ENCODE measurements at places on chromosomes 6 and 20.

- DNase-seq = no peak
Measured at GRCh38 chr6:144284478-144284782, 705 bp upstream of the UTRN start.

GRCh38 chr6:11788043-11788442 lies 9.4 kb upstream of the ADTRP start:
- no peak for DNase-seq

- DNase-seq = no peak
Measured at GRCh38 chr20:52805296-52805571, 166.9 kb upstream of the TSHZ2 start.

DNA sequence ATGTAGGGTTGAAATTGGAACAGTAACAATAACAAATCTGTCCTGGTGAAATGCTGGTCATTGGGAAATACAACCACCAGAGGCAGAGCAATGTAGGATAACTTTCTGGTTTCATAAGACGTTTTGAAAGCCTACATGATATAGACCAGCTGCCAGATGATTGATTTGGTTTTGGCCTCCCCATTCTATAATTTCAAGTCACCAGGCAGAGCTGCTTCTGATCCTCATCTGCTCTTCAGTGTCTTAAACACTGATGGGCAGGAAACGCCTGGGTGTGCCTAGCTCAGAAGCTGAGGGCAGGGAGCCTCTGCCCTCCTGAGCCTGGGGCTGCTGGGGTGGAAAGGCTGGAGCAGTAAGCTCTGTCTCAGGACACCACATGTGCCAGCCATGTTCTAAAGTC lies 24.5 kb downstream of the DHX35 start:
- no peak for DNase-seq

DNA sequence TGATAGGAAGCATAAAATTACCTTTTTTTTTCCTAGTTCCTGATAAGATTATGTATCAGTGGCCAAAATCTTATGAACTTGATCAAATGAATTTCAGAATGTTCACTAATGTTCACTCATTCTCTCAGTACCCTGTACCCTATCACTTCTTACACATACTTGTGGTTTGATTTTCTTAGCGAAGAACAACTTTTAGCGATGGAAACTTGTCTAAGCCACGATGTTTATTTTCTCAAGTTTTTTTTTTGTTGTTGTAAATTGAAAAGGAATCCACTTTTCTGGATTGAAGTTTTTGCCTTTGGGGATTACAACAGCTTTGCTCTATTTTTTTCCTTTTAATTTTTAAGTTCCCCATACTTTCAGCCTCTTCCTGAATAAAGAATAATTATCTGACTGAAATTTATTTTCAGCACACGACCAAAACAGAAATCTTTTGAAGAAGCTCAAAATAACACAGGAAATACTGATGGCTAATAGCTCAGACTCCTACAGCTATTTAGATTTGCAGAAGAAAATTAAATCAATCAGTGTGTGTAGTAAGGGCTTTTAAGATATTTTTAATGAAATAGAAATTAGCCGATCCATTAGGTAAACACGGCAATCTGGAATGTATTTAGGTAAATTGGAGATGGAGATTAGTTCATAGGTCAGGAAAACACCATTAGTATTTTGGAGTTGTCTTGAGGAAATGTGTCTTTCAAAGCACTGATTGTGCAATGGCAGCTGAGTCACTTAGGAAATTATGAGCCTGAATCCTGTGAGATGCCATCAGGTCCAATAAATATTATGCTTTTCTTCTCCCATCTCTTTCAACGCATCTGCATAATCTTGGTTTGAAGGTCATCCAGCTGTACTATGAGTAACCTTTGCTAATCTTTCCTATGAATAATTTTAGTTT lies 217.5 kb downstream of the GJA1 start:
- DNase-seq = peak; percentile 88

- DNase-seq = no peak
Measured at GRCh38 chr6:2942914-2943563, 28.3 kb downstream of the SERPINB6 start.

- no peak for DNase-seq
Measured at GRCh38 chr20:16462711-16463110, 110.5 kb downstream of the KIF16B start.

DNA sequence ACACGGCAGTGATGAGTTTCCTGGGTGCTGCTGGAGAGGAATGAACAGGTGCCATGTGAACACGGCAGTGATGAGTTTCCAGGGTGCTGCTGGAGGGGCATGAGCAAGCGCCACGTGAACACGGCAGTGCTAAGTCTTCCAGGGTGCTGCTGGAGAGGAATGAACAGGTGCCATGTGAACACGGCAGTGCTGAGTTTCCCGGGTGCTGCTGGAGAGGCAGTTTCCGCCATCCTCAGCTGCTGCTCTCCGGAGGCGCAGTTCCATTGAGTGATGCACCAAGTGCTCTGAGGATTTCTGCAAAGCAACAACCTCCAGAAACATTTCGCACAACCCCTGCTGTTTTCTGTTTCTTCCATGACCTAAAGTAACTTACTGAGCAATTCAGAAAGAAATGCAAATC lies 155.4 kb downstream of the SMOC2 start:
- no peak for DNase-seq

DNA sequence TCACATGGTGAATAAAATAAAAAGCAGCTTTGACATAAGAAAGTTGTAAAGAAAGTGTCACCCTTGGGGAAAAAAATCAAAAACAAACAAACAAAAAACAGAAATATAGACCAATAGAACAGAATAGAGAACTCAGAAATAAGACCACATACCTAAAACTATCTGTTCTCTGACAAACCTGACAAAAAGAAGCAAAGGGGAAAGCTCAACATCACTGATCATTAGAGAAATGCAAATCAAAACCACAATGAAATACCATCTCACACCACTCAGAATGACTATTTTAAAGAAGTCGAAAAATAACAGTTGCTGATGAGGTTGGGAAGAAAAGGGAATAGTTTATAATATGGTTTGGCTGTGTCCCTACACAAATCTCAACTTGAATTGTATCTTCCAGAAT lies 159.1 kb downstream of the TINAG start:
- no peak for DNase-seq

DNA sequence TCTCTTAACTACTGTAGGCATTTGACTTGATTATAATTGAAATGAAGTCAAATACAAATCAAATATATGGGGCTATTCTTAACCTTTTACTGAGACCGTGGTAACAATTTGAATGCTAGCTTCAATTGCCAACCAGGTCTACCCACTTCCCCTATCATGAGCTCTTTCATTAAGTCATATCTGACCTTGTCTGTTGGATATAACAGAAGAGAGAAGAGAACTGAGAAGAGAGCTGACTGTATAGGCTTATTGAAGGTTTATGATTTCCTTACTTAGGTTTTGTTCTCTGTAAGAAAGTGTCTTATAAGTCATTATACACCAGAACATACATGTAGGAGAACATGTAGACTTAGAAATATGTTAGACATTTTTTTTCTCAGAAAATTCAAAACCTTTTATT lies 549.4 kb downstream of the COL12A1 start:
- DNase-seq = no peak

DNA sequence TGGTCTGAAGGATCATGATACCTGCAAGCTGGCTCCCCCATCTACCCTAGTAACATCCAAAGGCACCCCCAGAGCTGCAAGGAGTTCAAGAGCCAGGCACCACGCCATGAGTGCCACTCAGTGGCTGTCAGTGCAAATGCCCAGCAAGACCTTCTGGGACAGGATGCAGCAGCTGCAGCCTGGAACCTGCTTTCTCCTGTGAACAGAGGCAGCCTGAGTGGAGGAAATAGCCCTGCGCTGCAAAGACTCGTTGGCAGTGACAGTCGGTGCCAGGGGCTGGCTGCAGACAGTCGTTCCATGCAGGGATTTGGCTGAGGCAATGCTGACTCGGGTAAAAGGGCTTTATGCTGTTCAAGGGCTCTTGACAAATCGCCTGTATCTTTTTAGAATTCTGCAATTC lies 15.7 kb upstream of the SSTR4 start:
- no peak for DNase-seq

- DNase-seq = peak; percentile 66
Measured at GRCh38 chr6:144931172-144932035, 646.3 kb downstream of the UTRN start.

- no peak for DNase-seq
Measured at GRCh38 chr6:157253699-157254098, 69.6 kb downstream of the TMEM242 start.

DNA sequence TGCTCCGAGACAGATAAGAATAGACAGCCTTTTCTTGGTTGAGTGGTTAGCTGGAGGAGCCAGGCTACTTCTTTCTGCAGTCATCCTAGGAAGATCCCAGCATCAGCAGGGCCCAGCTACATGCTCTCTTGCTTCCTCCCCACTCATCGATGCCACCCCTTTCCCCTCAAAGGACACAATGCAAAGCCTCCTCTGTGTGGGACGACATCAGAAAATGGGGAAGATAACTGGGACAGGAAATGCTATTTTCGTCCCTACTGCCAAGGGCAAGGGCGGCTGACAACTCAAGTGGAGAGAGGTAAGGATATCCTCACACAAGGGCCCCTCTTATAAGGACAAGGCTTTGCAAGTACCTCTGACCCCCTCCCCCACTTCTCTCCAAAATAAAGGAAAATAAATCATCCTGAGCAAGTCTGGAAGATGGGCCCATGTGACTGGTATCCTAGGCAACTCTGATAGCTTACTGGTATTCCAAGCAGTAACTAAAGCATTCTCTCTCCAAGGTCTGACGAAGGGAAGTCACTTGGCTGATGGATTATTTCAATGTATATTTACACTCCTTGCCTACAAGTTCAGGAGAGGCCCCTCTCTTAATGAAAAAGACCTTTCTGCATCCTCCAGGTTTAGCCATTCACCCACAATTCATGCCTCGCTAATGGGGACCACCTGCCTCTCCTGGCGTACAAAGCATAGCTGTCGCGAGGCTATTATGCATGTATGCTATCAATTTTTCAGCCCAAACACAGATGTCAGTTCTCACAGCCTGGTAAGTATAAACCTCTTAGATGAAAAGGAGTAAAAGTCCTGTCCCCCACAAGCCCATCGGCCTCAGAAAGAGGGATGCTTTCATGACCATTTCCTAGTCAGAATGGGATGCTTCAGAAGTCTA lies 11.3 kb downstream of the ELMO2 start:
- no peak for DNase-seq

GRCh38 chr6:87705070-87705691 lies 3.1 kb upstream of the AKIRIN2 start:
- DNase-seq = no peak

DNA sequence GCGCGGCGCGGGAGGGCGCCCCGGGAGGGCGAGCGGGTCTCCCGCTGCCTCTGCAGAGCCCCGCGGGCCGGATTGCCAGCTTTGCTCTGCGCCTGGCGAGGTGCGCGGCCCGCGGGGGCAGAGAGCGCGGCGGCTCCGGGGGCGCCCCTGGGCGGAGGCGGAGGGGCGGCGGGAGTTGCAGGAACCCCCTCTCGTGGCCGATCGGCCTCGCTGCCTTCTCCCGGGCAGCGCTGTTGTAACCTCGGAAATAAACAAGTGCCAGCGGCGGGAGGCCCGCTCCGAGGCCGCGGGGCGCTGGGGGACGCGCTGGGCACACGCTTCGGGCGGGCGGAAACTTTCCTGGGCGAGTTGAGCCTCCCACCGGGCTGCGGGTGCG lies 1.2 kb downstream of the CDH4 start:
- DNase-seq = peak; percentile 60

GRCh38 chr6:46412662-46413061 lies 78.6 kb downstream of the RCAN2 start:
- peak; percentile 4 for DNase-seq

GRCh38 chr6:119390247-119390793 lies 40.8 kb upstream of the MAN1A1 start:
- no peak for DNase-seq

DNA sequence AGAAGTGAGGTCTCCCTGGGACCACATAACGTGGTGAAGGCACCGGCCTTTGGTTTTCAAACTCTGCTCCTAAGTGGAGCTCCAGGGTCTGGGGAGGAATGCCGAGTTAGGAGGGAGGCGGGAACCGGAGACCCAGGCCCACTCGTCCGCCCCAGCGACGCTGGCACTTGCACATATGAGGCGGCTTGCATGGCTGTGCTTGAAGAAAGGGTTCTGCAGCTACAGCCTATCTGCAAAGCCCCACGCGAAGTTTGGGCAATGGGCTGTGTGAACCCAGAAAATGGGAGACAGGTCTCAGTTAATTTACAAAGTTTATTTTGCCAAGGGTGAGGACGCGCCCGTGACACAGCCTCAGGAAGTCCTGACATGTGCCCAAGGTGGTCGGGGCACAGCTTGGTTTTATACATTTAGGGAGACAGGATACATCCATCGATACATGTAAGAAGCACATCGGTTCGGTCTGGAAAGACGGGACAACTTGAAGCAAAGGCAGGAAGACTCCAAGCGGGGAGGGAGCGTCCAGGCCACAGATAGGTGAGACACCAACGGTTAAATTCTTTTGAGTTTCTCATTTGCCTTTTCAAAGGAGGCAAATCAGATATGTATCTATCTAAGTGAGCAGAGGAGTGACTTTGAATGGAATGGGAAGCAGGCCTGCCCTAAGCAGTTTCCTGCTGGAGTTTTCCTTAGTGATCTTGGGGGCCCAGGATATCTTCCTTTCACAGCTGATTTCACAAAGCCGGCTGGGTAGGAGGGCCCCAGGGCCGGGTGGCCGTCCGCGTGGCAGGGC lies 782 bp upstream of the PCMTD2 start:
- no peak for DNase-seq

DNA sequence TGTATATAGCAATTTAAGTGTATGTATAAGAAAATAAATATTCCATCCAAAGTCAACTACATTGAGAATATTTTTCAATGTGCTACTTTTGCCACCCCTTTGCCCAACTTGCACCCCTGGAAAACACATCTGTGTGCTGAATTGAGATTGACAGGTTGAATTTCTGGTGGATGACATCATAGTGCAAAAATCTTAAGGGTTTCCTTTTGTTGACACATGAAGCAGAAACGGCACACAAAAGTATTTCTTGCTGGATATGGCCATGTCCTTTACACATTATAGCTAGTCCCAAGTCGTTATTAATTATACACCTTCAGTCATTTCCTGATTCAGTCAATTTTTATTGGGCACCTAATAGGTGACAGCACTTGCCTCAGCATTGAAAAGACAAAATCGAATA lies 188.7 kb upstream of the FBXL4 start:
- DNase-seq = no peak

DNA sequence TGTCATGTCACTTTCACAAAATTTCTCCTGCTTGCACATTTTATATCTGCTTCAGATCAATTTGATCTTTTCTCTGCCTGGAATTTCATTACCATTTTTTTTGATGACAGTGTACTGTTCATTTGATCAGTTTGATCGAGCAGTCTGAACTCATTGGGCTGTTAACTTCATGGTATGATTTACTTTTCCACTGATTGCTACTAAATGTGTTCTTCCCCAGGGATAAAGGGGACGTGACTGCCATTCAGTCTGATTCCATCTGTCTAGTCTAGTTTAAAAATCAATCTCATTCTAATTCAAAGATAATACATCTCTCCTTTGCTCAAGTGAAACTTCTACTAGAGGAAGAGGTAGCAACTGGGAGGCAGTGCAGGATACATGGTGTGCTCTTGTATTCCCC lies 21.1 kb downstream of the LAMP5 start:
- no peak for DNase-seq

- no peak for DNase-seq
Measured at GRCh38 chr20:4894409-4894808, 106.9 kb downstream of the SLC23A2 start.

GRCh38 chr6:13307508-13307995 lies 20.8 kb downstream of the TBC1D7 start:
- no peak for DNase-seq

- no peak for DNase-seq
Measured at GRCh38 chr6:31720196-31720770, 1.3 kb downstream of the LY6G6C start.

- no peak for DNase-seq
Measured at GRCh38 chr6:3800850-3801591, 48.2 kb upstream of the FAM50B start.

GRCh38 chr6:90973188-90973587 lies 386.3 kb upstream of the MAP3K7 start:
- no peak for DNase-seq

Measured in A673 (cell line).